T-helper 2 cell (primary cell): ENCODE measurements at places on chromosomes 12 and 14.
A peak's percentile ranks its signal among the peaks of the same experiment; 100 is the strongest.

GRCh38 chr14:65336191-65336591 lies 76.3 kb upstream of the FUT8 start:
- no peak for DNase-seq

- DNase-seq: no peak
Observed at GRCh38 chr14:101503431-101504095, 57.7 kb upstream of the DIO3 start.

DNA sequence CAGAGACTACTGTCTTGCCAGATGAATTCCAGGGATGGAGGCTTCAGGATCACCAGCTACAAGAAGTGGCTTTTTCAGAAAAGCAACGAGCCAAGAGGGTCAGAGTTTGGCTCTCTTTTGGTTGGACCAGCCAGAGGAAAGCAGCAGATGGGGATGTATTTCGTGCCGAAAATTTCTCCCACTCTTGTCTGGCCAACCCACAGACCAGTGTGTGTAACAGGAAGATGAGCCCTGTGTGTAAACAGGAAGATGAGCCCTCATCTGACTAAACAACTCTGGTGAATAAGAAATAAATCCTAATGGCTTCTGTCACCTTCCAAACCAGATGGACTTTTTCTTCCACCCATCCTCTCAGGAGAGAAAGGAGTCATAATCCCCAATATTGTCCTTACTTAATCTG lies 13.1 kb downstream of the GPR68 start:
- DNase-seq: no peak

- DNase-seq: no peak
Observed at GRCh38 chr12:56927281-56927680, 6.9 kb downstream of the SDR9C7 start.

DNA sequence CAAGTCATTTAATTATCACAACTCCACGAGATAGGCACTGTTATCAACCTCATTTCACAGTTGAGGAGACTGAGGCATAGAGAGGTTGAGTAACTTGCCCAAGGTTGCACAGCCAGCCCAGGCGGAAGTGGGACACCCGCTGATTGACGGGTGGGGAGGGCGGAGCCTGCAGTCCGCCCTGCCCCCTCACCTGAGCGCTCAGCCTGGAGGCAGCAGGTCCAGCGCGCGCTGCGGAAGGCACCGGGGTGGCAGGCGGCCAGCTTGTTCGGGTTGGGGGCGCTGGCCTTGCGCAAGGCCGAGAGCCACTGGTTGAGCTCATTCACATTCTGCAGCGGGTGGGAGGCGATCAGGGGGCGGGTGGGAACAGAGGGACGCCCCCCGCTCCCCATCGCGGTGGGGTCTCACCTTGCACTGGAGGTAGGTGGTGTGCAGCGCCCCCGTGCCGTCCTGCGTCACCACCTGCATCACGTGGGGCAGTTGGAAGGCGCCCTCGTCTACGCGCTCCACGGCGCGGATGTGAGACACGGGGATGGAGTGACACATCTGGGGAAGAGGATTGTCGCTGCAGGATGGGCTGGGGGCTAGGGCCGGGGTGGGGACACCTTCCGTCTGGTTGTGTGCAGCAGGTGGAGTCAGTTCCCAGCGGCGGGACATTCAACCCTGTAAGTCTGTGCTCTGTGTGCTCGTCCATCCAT lies 31.7 kb downstream of the RASAL1 start:
- peak; percentile 59 for DNase-seq

GRCh38 chr14:95217391-95217900 lies 60.1 kb upstream of the DICER1 start:
- no peak for DNase-seq
